ENCODE measurements at places on chromosomes 2 and 18.

DNA sequence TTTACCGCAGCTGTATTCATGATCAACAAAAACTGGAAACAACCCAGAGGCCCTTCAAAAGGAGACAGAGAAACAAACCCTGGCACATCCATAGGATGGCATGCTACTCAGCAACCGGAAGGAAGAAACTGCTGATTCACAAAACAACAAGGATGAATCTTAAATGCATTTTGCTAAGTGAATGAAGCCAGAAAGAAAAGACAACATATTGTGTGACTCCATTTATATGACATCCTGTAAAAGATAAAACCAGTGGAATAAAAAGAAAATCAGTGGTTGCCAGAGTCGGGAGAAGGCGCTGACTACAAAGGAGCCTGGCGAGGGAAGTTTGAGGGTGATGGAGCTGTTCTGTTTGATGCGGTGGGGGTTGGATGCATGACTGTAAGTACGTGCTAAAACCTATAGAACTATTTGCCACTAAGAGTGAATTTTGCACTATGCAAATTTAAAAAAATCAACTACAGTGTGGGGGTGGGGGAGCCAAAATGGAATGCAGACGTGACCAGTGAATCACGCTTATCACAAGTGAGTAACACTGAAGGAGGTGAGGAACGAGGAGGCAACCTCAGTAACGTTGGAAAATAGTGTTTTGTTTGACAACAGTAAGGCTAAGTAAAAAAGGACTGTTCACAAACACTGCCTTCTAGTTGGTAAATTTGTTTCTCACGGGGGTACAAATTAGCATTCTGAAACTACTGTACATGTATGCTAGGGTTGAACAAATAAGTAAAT is 108.9 kb downstream of the INHBB start:
- DNase-seq, result no peak

GRCh38 chr2:133755480-133756300 is 187.4 kb upstream of the NCKAP5 start:
- no peak for DNase-seq

GRCh38 chr2:183113630-183114029 is 10.6 kb upstream of the NUP35 start:
- no peak for DNase-seq

GRCh38 chr2:236055471-236055870 is 112.7 kb downstream of the GBX2 start:
- DNase-seq, result no peak

Data from activated CD4-positive, alpha-beta T cell treated with anti-CD3 and anti-CD28 coated beads, Interleukin-2, amount 50 U/mL, for 24 hours (primary cell).